PC-9 (cell line): ENCODE measurements at places on chromosomes 16 and 17.

- no peaks in the 10 kb centered on the region for H3K27me3 ChIP-seq
- no peaks in the 10 kb centered on the region for H3K36me3 ChIP-seq
- H3K4me1 ChIP-seq = peaks cover 48% of the 10 kb centered on the region
- no peak overlapping the region for H3K4me3 ChIP-seq
These were observed 28.0 kb downstream of the ARHGAP23 start for GRCh38 chr17:38456031-38456815.

DNA sequence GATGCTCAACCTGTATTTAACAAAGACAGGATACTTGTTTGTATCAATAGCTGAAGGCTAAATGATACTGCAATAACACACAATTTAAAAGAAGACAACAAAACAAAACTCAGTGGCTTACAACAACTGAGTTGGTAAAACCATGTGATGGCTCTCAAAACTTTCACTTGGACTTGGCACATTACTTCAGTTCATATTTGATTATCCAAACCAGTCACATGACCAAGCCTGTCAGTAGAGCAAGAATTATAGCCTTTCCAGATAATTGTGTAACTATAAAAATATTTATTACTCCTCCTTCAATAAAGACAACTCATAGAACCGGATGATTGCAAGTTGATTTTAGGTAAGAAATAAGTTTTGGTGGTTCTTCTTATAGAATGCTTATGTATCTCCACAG, 56.8 kb downstream of the NQO1 start:
- no peaks in the 10 kb centered on the region for H3K27me3 ChIP-seq
- H3K27ac ChIP-seq = no peak overlapping the region
- no peak for DNase-seq

GRCh38 chr16:85798901-85799496, 345 bp downstream of the EMC8 start:
- H3K4me1 ChIP-seq = peaks cover 16% of the 10 kb centered on the region
- H3K27ac ChIP-seq = no peak overlapping the region; the same call in 1 of the 2 replicates
- H3K36me3 ChIP-seq = peaks cover 13% of the 10 kb centered on the region
- DNase-seq = no peak

GRCh38 chr16:82147546-82147945, 22.5 kb downstream of the MPHOSPH6 start:
- no peaks in the 10 kb centered on the region for H3K4me1 ChIP-seq
- no peaks in the 10 kb centered on the region for H3K27me3 ChIP-seq
- no peak overlapping the region for H3K27ac ChIP-seq
- DNase-seq = no peak

GRCh38 chr17:4125552-4125951, 17.3 kb downstream of the ZZEF1 start:
- H3K27me3 ChIP-seq = no peaks in the 10 kb centered on the region
- no peak overlapping the region for H3K27ac ChIP-seq
- H3K4me3 ChIP-seq = no peak overlapping the region

DNA sequence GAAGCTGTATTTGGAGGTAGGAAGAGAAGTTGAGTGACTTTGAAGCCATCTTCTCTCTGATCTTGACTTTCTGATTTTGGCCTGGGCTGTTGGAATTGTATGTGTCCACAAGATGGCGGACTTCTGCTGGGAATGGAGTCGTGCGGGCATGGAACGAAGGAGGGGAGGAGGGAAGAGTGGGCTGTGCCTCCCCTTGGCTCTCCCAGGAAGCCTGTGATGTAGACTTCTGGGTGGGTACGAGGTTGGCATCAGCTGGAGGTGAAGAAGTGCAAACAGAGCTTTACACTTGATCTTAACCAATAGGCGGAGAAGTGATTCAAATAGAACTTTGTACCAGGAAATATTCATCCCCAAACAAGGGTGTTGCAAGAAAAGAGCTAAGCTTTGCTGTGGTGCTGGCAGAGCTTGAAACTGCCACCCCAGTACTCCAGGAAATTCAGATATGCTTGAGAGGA, 7.4 kb upstream of the TMEM220 start:
- H3K36me3 ChIP-seq = no peaks in the 10 kb centered on the region
- H3K27ac ChIP-seq = no peak overlapping the region
- DNase-seq = peak; percentile 53
- H3K27me3 ChIP-seq = peaks cover 49% of the 10 kb centered on the region

DNA sequence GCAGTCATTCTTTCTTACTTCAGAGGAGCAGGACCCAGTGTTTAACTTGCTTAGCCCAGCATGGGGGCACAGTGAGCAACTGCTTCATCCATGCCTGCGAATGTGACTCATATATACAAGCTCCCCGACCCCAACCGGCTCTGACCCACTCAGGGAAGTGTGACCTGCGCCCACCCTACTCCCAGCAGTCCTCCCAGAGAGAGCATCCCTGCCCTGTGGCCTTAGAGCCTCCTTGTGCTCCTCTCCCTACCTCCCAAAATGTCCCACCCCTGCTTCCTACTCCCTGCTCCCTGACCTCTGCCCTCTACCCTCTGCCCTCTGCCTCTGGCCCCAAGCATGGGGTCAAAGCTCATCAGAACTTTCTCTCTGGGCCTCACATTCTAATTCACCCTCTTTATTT, 46.9 kb upstream of the DLX4 start:
- no peak overlapping the region for H3K4me3 ChIP-seq
- H3K36me3 ChIP-seq = no peaks in the 10 kb centered on the region
- no peaks in the 10 kb centered on the region for H3K27me3 ChIP-seq

DNA sequence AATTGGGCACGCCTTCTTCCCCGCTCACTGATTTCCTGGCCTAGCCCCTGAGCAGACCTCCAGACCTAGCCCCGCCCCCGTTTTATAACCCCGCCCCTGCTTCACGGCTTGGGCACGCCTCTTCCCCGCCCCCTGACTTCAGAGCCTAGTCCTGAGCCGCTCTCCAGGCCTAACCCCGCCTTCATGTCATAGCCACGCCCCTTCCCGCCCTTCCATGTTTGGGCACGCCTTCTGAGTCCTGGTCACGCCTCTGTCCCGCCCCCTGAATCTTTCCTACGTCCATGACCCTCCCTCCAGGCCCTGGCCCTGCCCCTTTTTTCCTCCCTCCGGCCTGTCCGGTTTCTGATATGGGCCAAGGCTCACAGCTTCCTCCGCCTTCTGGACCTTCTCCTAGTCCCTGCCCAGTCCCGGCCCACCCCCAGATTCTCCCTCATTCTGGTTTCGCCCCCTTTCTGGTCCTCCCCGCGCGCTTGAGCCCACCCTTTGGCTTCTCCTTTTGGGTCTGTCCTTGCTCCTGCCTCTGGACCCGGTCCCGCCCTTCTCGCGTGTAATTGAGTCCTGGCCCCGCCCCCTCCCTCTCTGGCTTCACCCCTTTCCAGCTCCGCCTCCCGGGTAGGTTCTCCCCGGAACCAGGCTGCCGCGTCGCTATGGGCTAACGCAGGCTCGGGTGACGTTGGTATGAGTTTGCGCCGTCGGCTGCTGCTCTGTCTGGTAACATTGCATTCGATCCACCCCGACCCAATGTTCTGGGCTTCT, 15.1 kb upstream of the EEF2K start:
- peak overlapping the region; percentile 77 for H3K4me3 ChIP-seq
- peaks cover 19% of the 10 kb centered on the region for H3K4me1 ChIP-seq
- H3K27me3 ChIP-seq = no peaks in the 10 kb centered on the region
- peak overlapping the region; percentile 59 for H3K27ac ChIP-seq
- peak; percentile 100 for DNase-seq

GRCh38 chr16:3881499-3881990, 1.0 kb upstream of the CREBBP start:
- 0 out of 2 replicates have a peak, but pooled peaks cover 4% of the 10 kb centered on the region for H3K36me3 ChIP-seq
- peak; percentile 44 for DNase-seq
- H3K27me3 ChIP-seq = no peaks in the 10 kb centered on the region
- 0 out of 2 replicates have a peak overlapping the region, but pooled peaks have one; percentile 26 for H3K27ac ChIP-seq
- H3K4me3 ChIP-seq = peak overlapping the region; percentile 92
- H3K4me1 ChIP-seq = peaks cover 17% of the 10 kb centered on the region

GRCh38 chr16:2711370-2712062, 8.5 kb downstream of the PRSS27 start:
- DNase-seq = no peak
- no peak overlapping the region for H3K27ac ChIP-seq
- H3K27me3 ChIP-seq = no peaks in the 10 kb centered on the region
- no peak overlapping the region for H3K4me3 ChIP-seq
- no peaks in the 10 kb centered on the region for H3K36me3 ChIP-seq

GRCh38 chr17:57433452-57433851, 177.1 kb downstream of the MSI2 start:
- no peaks in the 10 kb centered on the region for H3K36me3 ChIP-seq
- peaks cover 5% of the 10 kb centered on the region; the same call in 1 of the 2 replicates for H3K27me3 ChIP-seq
- H3K4me1 ChIP-seq = no peaks in the 10 kb centered on the region
- DNase-seq = no peak
- H3K4me3 ChIP-seq = no peak overlapping the region

GRCh38 chr16:50360779-50361178, 8.0 kb downstream of the BRD7 start:
- H3K4me3 ChIP-seq = no peak overlapping the region
- H3K27me3 ChIP-seq = no peaks in the 10 kb centered on the region
- no peaks in the 10 kb centered on the region for H3K4me1 ChIP-seq
- no peak overlapping the region for H3K27ac ChIP-seq
- no peak for DNase-seq
- H3K36me3 ChIP-seq = peaks cover 38% of the 10 kb centered on the region

DNA sequence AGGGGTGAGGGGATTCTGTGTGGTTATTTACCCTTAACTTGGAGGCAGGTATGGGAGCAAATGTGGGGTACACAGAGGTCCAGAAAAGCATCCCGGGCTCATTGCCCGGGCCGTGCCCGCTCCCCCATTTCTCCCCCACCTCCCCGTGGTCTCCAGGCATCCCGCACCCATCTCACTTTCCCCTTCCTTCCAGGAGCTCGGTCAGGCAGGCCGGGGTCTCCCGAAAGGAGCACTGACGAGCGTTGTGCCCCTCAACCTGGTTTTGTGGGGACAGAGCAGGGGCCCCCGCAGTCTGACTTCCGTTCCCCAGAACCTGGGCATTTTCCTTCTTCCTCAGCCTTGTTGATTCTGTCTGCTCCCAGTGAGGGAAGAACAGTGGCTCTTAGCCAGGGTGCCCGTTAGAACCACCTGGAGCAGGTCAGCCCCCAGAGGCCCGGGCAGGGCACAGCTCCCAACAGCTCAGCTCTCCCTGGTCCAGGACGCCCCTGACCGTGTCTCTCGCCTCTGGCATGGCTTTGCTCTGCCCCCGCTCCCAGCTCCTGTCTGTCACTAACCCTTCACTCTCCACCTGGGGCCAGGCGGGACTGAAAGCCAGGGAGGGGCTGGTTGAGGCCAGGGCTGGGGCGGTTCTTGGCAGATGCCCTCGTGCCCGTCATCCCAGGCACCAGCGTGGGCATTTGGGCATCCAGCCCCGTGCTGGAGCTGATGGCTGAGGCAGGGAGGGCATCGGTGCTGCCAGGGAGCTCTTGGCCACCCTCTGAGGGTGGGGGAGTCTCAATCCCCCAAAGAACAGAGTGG, 12.5 kb upstream of the NUDT16L1 start:
- peak overlapping the region; percentile 60 for H3K4me3 ChIP-seq
- DNase-seq = no peak
- H3K27ac ChIP-seq = peak overlapping the region; percentile 85
- H3K4me1 ChIP-seq = peaks cover 65% of the 10 kb centered on the region
- no peaks in the 10 kb centered on the region for H3K27me3 ChIP-seq

DNA sequence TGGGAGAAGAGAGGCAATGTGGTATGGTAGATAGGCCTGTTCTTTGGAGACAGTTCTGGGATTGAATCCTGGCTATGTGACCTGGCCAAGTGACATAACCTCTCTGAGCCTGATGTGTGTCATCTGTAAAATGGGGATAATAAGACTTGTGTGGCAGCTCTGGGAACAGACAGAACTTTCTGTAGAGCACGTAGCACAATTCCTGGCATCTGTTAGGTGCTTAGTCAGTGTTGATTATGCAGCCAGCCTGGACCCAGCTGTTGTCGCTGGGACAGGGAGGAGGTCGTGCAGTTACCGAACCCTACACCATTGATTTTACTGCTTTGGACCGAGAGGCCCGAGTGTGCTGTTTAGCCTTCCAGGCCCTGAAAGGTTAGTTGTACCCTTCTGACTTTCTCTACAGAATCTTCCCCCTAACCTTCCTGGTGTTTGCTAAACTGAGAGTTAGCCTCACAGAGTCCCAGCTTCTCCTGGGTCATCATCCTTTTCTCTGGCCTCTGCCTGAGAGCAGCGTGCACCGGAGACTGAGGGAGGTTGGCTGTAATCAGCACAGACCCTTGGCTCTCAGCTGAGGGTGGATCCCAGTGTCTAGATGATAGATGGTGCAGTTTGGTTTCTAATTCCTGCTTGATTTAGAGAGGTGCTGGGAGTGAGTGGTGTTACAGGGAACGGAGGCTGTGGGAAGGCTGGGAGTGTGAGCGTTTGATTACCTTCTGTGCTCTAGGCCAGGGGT, 31.9 kb downstream of the MSI2 start:
- peaks cover 56% of the 10 kb centered on the region; the same call in 1 of the 2 replicates for H3K27me3 ChIP-seq
- H3K27ac ChIP-seq = no peak overlapping the region
- DNase-seq = no peak
- H3K4me3 ChIP-seq = no peak overlapping the region
- no peaks in the 10 kb centered on the region for H3K36me3 ChIP-seq

DNA sequence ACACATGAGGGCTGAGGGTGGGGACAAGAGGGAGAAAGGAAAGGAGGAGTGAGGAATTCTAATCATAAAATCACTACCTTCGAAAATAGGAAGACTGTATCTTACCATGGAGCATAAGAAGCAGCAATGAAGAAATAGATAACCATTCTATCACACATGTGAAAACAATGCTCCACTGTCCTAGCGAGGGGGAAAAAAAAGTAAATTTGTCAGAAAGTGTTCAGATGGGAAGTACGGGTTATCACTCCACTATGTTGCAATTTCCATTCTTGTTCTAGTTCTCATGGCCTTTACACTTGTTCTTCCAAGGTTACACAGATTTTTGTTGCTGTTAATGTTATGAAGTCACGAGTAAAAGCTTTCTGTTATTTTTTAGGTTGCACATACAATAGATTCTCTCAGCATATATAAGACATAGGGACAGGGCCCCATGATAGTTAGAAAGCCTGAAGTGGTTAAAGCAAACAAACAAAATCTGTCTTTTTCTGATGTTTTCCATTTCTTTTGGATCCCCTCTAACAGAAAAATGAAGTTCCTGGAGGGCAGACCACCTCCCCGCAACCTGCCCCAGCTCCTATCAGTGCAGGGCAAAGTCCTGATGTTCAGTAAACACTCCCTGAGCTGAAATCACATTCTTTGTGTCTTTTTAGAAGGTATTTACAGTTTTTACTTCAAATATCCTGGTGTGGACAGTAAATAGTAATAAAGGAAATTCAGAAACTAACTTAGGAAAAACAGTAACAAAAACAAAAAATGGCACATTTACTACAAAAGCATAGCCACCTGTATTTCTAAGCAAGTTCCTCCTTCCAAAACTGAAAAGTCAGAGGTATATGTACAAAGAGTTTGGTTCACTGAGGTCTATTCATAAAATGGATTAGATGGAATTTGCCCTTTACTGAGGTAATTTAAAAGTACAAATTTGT, 13.7 kb downstream of the MMD start:
- H3K4me3 ChIP-seq = no peak overlapping the region
- peaks cover 25% of the 10 kb centered on the region for H3K36me3 ChIP-seq
- no peak overlapping the region for H3K27ac ChIP-seq
- H3K27me3 ChIP-seq = no peaks in the 10 kb centered on the region

- no peaks in the 10 kb centered on the region for H3K36me3 ChIP-seq
- no peaks in the 10 kb centered on the region for H3K27me3 ChIP-seq
- no peak overlapping the region for H3K4me3 ChIP-seq
- H3K27ac ChIP-seq = no peak overlapping the region
- no peaks in the 10 kb centered on the region for H3K4me1 ChIP-seq
- DNase-seq = peak; percentile 45
These were observed 20.5 kb downstream of the CDIP1 start for GRCh38 chr16:4517812-4518680.

GRCh38 chr16:72285728-72286127, 113.8 kb upstream of the PMFBP1 start:
- H3K27me3 ChIP-seq = no peaks in the 10 kb centered on the region
- no peak overlapping the region for H3K4me3 ChIP-seq
- H3K4me1 ChIP-seq = peaks cover 5% of the 10 kb centered on the region
- H3K36me3 ChIP-seq = no peaks in the 10 kb centered on the region
